ENCODE measurements at places on chromosomes 4 and X. TPM values are rescaled to one million over a fixed set of nuclear protein-coding genes. Genes with fewer than 3 reads are reported as not detected.

HTATSF1 gene
- 26.5 TPM for polyA plus RNA-seq

DNA sequence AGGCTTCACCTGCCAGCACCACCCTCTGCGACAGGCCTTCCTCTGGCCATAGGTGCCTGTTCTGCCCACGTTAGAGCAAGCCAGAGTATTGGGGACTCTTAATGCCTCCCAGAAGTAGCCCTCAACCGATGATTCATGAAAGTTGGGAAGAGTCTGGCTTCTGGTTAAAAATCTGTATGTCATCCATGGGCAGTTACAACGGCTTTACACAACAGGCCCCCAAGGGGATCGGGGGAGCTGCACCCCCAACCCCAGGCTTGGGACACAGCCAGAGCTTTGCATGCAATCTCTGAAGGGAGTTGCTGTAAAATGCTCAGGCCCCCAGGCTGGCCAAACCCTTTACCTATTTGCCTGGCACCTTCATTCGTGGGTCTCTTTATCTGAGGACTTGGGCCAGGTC, 5.4 kb upstream of the CYTL1 start:
- DNase-seq: no peak

XAGE2 gene
- not detected for polyA plus RNA-seq

POU3F4 gene
- not detected for polyA plus RNA-seq

ANAPC10 gene
- 20.2 TPM for polyA plus RNA-seq

- DNase-seq: no peak
Observed at GRCh38 chrX:96763608-96764007, 79.0 kb downstream of the DIAPH2 start.

FHDC1 gene
- 1.8 TPM for polyA plus RNA-seq

DNA sequence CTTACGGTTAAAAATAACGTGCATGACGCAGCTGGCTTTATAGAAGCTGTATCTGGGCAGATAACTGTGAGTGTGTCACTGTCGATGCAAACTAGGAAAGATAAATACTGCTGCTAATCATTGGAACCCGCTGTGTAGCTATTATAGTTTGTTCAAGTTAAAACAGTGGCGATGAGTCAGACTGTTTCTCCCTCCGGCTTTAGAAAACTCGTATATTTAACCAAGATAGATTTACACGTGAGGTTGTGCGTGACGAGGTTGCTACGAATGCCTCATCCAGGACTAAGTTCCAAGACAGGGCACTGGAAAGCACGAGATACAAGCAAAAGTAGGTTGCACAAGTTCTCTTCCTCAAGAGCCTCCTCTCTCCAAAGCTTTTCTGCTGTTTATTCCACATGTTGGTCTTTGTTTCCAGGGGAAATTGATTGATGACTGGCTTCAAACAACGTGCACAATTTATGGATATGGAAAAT, 270.7 kb downstream of the FBXW7 start:
- peak; percentile 93 for DNase-seq

NSG1 gene
- polyA plus RNA-seq: 28.4 TPM

ACOX3 gene
- polyA plus RNA-seq: 12.9 TPM
